ENCODE measurements at places on chromosomes 2 and 18.

GRCh38 chr2:20107776-20108175, 56.3 kb upstream of the LAPTM4A start:
- DNase-seq: no peak

DNA sequence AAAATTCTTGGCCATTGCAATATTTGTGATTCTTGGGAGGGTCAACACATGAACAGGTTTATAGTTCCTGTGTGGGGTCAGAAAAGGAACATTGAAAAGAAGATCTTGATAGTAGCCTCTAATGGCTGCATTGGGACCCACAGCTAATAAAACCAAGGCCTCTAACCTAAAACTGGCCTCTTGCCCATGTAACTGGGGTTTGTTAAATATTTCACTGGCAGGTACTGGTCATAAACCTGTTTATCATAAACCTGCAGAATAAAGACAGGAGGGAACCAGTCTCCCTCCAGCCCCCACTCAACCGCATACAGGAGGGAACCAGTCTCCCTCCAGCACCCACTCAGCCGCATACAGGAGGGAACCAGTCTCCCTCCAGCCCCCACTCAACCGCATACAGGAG, 125.3 kb downstream of the PXDN start:
- no peak for DNase-seq

GRCh38 chr18:50866765-50867164, 12.2 kb upstream of the ME2 start:
- no peak for DNase-seq

DNA sequence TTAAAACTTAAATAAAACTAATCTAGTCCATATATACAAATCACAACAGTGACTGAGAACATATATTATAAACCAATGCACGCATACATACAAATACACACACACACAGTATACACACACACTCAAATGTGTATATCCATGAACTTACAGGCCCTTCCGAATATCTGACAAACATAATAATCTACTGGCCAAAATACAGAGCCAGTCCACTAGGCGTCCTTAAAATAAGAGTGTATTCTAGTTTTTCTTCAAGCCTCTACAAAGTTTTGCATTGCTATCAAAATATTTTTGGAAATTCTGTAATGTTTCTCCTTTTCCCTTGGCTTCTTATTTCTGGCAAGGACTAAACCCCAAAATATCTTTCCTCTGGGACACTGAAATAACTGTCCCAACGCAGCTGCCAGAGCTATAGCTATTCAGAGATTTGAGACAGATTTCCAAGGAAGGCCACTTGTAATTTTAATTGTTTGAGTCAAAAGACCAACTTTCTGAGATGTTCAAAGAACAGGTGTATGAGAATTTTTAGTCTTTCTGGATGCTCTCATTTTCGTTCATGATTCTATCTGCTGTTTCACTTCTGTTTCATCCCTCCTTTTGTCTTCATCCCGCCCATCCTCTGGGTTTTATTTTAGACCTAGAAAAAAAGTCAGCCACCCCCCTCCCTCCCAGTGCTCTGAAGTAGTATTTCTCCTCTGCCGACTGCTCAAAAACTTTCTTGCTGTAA, 24.1 kb upstream of the SP3 start:
- DNase-seq: no peak

DNA sequence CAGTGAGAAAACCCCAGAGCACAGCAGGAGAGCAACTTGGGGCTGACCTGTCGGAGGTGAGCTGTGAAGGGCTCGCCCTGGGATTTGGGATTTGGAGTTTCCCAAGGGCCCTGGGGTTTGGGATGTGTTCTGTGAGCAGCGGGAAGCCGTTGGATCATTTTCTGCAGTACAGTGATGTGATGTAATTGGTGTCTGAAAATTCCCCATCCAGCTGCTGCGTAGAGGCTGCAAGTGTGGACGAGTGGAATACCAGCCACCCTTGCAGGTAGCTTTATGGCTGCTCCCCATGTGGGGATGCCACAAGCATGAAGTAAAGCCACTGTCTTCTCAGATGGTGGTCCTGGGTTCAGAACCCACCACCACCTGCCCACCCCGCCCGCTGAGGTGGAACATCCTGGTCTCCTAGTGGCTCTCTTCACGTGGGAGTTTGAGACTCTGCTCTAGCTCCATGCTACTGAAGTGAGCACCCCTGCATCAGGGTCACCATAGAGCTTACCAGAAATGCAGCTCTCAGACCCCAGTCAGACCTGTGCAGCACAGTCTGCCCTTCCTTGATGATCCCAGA, 15.0 kb downstream of the IMPA2 start:
- no peak for DNase-seq

- DNase-seq: no peak
These were observed 47.0 kb downstream of the IWS1 start for GRCh38 chr2:127479219-127479825.

GRCh38 chr2:141887363-141887762, 243.5 kb downstream of the LRP1B start:
- DNase-seq: no peak

GRCh38 chr2:240437861-240438809, 2.7 kb downstream of the GPC1 start:
- DNase-seq: peak; percentile 60

All from activated gamma-delta T cell treated with Interleukin-2 at 50 U/mL for 16 hours (primary cell).